Stimulated activated CD8-positive, alpha-beta memory T cell treated with anti-CD3 and anti-CD28 coated beads, Interleukin-7, amount 100 ng/mL, for 1 hour (primary cell): ENCODE measurements at places on chromosomes 1 and 21.

- no peak for DNase-seq
These were observed 293.8 kb downstream of the SPATA17 start for GRCh38 chr1:217924924-217925323.

DNA sequence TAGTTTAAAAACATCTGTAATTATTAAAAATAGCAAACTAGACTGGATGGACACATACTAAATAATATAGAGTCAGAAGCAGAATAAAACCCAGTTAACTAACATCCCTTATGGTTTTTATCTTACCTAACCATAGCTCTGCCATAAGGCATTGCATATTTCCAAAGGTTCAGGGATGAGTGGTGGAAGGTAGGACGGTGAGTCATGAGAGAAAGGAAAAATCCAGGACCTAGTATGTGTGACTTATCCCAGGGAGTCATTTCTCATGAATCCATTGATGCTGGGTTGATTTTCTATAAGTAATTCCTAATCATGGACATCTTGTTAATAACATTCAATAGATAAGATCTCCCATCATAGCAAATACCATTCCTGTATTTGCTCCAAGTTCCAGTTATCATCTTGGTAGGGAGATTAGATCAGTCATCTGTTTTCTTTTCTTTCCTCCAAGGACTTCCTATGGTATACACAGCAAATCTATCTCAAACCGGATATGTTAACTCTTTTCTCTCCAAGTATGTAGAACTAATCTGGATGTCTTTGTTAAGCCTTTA is 490.7 kb upstream of the B3GALT2 start:
- DNase-seq: no peak

DNA sequence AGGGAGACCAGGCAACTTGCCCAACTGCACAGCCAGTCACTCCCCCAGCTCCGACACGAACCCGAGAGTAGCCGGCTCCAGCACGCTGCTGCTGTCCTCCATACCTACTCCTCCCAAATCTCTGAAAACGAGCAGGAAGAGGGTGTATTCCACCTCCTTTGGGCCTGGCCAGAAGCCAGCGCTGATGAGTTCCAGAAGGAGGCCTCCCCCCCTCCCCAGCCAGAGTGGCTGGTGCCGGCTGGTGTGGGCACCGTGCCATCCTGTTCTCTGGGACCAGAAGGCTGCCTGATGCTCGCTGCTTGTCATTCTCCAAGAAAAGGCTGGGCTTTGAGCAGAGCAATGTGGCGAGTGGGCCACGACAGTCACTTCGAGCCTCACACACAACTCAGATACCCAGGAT is 22.2 kb downstream of the KCNN3 start:
- no peak for DNase-seq

DNA sequence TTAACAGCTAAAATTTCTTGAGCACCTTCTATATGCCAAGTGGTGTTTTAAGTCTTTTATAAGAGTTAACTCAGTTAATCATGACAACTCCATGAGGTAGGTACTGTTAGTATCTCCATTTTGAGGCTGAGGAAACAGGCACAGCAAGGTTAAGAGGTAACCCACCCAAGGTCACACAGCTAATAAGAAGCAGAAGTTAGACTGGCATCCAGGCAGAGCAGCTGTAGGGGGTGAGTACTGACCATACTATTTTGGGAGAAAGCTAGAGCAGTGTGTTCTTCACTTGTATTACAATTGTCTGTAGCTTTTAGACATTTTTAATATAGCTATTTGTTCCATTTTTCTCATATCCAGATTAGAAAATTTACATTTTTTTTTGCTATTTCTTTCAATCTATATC is 4.8 kb downstream of the ATP6V1G3 start:
- DNase-seq: no peak

- no peak for DNase-seq
These were observed 24.9 kb downstream of the KCNQ4 start for GRCh38 chr1:40808444-40808843.

DNA sequence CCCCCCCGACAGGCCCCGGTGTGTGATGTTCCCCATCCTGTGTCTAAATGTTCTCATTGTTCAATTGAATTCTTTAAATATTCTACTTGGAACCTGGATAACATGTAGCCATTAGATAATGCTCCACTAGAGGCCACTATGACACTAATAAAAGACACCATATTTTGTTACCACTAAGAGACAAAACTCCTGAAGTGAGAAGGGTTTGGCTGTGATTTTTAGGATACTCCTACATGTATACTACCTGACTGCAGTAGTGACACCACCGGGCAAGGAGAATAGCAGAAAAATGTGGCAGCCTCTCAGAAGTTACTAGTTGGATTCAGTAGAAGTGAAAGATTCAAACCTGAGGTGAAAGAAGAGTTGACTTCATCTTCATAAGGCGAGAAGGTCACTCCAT is 36.0 kb downstream of the F5 start:
- DNase-seq: no peak

DNA sequence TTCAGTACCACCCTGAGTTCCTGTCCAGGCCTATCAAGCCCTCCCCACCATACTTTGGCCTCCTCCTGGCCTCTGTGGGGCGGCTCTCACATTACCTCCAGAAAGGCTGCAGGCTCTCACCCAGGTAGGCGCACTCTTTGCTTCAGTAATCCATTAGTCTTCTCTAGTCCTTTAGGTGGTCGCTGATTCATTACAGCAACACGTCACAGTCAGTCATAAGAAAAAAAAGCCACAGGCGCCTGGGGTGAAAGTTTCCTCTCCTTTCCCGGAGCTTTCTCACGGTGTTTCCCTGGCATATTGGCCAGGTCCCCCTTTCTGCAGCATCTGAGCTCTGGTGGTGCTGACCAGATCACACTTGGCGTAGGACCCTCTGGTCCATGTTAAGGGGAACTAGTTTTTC is 12.1 kb downstream of the SLFNL1 start:
- DNase-seq: no peak

DNA sequence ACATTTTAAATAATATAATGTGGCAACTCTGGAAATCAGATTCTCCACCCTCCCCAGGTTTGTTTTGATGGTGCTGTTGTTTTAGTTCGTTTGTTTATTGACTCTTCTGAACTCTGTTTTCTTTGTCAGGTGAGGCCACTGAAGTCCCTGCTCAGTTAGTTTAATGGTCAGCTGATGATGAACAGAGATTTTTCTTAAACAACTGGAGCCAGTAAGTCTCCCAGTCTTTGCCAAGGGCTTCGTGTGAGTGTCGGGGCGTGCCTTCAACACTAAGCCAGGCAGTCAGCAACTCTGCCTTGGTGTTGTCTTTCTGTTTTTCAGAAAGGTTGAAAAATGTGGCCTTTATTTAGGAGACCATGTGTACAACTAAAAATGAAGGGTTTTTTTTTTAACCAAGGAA is 58.9 kb downstream of the TEX35 start:
- DNase-seq: no peak

GRCh38 chr1:113452921-113453770 is 62.8 kb downstream of the MAGI3 start:
- no peak for DNase-seq

GRCh38 chr1:30126848-30127247 is 596.5 kb downstream of the MATN1 start:
- no peak for DNase-seq

DNA sequence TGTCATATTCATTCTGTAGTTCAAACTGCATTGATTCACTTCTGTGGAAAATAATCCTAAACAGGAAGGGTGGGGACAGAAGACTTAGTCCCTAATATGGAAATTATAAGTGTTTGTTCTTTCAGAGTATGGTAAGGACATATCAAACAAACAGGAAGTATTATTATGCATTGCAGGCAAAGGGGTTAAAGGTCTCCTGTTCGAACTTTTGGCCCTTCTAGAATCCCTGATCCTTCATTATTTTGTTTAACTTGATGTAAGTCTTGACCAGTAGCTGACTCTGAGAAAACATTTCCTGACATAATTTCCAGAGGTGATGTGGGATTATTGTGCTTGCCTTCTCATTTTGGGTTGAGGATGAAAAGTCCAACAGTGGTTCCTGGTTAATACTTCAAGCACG is 215.4 kb upstream of the ADGRL2 start:
- no peak for DNase-seq

DNA sequence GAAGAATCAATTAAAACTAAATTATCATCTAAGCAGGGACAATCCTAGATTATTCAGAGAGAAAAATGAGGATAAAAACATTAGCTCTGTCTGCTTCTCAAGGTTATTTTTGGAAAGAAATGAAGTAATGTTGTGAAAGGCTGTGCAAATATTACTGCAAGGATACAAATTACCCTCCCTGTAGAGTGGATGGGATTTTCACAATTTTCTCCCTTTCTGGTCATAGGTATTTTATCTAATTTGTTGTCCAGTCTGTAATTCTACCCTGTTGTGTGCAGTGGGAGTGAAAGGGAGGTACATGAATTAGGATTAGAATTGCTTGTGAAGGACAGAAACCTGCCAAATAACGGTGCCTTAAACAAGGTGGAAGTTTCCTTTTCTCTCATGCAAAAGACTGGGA is 54.7 kb downstream of the MAP3K7CL start:
- DNase-seq: no peak

DNA sequence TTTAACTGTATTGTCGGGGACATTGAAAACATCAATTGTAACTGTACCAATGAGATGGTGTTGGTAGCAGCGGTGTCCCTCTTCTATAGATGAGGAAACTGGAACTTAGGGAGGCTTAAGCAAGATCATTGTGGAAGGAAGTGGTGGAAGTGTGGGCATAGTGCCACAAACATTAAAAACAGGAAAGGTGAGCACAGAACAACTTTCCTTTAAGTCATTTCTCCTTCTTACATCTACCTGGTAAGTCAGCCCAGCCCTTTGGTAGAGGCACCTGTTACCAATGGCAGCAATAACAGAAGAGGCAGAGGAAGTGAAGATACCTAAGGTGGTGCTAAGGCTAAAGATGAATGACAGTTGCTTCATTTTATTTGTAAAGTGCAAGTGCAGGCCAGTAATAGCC is 12.0 kb upstream of the CTSS start:
- no peak for DNase-seq

- no peak for DNase-seq
These were observed 49.7 kb upstream of the EPB41 start for GRCh38 chr1:28864695-28865094.

DNA sequence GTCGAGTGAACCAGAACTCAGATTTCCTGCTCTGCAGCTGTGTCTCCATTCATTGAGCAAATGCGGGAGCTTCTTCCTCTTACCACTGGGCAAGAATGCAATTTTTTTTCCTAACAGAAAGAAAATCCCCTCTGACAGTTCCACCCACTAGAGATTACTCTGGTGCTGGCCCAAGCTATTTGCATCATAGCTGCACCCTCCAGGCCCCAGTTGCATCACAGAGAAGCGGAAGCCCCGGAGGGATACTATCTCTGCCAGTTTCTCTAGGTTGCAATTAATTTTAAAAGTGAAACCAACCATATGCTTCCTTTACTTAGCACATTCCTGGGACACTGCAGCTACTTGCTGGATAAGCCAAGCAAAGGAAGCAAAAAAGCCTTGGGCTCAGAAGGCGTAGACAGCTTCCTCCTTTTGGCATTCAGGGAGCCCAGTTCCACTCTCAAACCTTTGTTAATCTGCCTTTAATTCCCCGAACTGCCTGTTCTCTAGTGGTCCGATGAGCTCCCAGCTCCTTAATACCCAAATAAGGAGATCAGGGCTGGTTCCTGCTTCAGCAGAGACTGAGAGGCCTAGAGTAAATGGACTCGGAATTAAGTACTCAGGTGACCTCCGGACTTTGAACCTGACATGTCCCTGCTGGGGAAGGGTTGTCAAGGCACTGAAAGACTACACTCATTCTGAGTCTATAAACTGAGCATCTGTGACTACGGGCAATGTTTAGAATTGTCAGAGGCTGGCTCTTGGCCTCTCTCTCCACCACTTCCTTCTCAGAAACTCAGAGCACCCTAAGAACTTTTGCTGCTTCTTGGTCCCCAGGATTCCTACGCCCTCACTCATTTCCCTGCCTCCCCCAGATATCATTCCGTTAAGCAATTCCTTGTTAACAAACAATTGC is 72.5 kb upstream of the TNFSF18 start:
- DNase-seq: no peak

DNA sequence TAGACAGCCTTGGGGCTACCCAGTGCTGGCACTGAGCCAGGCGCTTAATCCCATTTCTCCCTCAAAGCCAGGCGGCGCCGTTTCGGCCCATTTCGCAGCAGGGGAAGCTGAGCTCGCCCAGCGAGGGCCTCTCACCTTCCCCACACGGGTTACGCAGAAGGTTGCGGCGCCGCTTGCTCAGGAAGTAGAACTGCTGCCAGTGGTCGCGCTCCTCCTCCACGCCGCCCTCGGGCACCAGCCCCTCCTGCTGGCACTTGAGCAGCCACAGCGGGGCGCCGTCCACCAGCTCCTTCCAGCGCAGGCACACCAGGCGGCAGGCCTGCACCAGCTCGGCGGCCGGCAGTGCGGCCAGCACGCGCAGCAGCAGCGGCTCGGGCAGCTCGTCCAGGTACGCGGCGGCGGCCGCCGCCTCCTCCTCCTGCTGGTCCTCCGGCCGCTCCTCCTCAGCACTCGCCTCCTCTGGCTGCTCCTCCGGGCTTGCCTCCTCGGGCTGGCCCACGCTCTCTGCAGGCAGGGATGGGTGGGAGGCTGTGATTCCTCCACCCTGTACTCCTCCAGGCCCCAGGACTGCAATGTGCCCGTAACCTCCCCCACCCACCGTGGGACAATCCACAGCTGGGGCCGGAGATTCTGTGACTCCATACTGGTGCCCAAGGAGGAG is 3.8 kb downstream of the FBXO2 start:
- DNase-seq: peak; percentile 55

DNA sequence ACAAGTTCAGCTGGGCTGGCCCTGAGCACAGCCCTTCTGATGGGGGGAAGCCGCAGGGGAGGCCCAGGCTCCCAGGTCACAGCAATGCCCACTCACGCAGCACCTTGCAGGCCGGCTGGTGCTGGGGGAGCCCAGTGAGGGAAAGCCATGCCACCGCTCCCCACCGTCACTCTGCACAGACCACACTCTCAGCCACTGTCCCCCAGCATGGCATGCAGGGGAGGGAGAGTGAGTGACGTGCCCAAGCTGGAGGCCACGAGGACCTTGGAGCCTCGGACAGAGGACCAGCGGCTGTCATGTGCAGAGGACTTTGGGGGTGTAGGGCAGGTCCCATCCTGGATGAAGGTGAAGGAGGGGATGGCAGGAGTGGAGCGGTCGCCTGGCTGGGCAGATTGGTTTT is 25.1 kb downstream of the SLC45A1 start:
- DNase-seq: no peak

GRCh38 chr1:112904831-112905261 is 51.1 kb downstream of the SLC16A1 start:
- no peak for DNase-seq

- no peak for DNase-seq
These were observed 588 bp downstream of the FLVCR1 start for GRCh38 chr1:212858461-212859265.

DNA sequence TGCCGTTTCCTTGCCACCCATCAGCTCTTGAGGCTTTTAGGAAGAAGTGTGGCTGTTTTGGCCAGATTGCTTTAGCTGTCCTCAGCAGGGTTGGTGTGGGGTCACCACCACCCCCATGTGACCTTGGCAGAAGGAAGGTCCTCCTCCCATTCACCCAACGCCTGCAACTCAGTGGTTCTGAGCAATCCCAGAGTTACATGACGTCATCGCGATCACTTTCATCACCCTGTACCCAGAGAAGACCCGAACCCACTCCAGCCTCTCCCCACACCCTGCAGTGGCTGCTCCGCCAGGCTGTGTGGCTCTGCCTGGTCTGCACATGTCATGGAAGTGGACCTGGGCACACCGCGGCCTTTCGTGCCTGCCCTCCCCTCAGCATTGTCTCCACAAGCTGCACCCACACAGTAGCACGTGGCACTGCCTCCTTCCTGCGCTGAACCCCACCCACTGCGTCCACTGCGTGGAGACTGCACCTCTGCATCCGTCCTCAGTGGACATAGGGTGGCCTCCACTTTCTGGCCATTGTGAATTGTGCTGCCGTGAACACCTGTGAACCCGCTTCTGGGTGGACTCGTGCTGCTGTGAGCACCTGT is 16.5 kb downstream of the FAAP20 start:
- no peak for DNase-seq

- no peak for DNase-seq
These were observed 492.6 kb downstream of the KCNT2 start for GRCh38 chr1:196115646-196116045.
